ENCODE measurements at places on chromosomes 16 and 17.

DNA sequence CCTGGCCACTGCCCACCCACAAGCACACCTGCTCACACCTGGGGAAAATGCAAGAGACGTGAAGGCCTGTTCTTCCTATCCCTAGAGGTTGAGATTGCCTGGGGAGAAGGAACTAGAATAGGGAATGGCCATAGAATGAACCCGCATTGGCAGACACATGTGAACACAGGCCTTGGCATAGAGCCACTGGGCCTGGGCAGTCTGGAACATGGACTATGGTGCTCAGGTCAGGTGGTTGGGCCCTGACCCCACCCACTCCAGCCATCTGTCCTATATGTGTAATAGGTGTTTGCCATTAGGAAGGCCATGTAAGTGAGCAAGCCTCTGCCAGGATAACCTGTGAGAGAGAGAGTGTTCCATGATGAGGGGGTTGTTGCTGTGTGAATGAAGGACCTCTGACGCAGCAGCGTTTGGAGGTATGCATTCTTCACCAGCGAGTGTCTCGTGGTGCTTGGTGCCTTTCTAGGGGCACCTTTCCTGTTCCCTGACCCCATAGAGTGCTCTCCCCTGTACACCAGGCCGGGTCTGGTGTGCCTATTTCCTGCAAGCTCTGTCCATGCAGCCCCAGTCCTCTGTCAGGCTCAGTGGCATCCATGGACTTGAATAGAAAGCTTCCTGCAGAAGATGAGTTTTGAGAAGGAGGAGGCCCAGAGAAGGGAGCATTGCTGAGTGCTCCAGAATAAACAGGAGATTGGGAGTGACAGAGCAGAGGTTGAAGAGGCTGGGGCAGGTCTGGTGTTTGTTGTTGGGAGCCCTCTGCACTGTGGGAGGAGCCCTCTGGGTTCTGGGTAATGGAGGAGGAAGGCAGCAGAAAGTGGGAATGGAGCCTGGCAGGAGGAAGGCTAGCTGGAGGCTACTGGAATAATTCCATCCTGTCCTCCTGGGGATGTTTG lies 15.6 kb downstream of the CTRL start:
- no peak for DNase-seq

DNA sequence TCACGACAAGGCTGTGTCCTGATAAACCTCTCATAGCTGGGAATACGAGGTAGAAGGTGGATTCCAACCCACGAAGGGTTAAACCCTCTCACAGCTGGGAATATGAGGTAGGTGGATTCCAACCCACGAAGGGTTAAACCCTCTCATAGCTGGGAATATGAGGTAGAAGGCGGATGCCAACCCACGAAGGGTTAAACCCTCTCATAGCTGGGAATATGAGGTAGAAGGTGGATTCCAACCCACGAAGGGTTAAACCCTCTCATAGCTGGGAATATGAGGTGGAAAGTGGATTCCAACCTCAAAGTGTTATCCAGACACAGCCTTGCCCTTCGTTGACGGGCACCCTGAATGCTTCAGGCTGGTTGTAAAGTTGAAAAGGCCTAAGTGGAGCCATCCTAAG lies 31.0 kb downstream of the AXIN1 start:
- DNase-seq: no peak

- no peak for DNase-seq
These were observed 171.4 kb downstream of the IRX5 start for GRCh38 chr16:55102077-55102476.

GRCh38 chr17:17873450-17873991 lies 36.7 kb upstream of the SREBF1 start:
- no peak for DNase-seq

DNA sequence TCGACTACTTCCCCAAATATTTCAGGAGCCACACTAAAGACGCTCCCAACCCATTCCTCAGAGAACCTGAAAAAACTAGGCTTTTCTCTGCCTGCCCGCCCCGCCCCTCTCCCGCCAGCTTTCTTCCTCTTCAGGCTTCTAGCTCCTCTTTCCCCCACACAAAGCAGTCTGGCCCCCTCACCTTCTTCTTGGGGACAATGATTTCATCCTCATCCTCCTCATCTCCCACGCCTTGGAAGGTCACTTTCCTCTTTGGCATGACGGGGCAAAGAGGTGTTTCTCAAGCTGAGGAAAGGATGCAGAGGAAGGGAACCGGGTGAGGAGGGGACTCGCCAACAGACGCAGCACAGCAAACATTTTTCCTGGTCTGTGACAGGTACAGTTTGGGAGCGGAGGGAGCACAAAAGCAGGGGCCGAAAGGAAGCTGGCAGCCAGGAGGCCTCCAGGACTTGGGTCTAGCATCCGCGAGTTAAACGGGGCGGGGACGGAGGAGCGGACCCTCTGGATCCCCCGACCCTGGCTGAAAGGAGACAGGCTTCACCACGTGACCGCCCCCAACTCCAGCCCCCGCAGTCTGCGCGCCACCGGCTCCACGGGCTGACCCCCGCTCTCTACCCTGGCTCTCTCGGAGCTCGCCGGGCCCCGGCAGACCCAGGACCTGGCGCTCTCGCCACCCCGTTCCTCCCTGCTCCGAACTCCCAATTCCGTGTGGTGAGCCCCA lies 525 bp downstream of the CD2BP2 start:
- DNase-seq: no peak

DNA sequence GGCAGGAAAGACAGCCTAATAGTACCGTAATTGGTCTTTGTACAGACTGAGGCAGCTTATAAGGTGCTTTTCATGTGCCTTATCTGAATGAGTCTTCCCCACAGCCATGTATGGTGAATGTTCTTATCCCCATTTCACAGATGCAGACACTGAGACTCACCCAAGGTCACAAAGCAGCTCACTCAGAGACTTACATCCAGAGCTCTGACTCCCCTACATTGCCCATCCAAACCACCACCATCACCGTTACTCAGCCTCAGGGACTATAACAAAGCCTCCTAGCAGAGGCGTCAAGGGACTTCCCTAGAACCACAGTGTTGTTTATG lies 627 bp upstream of the GPR179 start:
- no peak for DNase-seq

GRCh38 chr17:55607731-55608341 lies 96.6 kb upstream of the SMIM36 start:
- DNase-seq: no peak

DNA sequence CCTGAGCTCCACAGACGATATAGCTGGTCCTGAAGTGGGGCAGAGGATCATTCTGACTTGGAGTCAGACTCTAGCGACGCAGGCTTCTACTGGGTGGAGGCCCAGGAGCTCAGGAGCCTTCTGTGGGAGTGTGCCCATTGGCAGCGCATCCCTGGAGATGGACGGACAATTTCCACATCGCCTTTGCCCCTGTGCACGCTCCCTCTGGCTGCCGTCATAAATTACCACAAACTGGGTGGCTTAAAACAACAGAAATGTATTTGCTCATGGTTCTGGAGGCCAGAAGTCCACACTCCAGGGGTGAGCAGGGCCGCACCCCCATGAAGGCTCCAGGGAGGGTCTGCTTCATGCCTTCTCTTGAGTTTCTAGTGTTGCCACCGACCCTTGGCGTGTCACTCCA lies 6.9 kb downstream of the CARD14 start:
- no peak for DNase-seq

GRCh38 chr17:41697122-41697962 lies 8.7 kb downstream of the EIF1 start:
- DNase-seq: no peak

- DNase-seq: no peak
These were observed 2.4 kb upstream of the SLC47A2 start for GRCh38 chr17:19718613-19719354.

DNA sequence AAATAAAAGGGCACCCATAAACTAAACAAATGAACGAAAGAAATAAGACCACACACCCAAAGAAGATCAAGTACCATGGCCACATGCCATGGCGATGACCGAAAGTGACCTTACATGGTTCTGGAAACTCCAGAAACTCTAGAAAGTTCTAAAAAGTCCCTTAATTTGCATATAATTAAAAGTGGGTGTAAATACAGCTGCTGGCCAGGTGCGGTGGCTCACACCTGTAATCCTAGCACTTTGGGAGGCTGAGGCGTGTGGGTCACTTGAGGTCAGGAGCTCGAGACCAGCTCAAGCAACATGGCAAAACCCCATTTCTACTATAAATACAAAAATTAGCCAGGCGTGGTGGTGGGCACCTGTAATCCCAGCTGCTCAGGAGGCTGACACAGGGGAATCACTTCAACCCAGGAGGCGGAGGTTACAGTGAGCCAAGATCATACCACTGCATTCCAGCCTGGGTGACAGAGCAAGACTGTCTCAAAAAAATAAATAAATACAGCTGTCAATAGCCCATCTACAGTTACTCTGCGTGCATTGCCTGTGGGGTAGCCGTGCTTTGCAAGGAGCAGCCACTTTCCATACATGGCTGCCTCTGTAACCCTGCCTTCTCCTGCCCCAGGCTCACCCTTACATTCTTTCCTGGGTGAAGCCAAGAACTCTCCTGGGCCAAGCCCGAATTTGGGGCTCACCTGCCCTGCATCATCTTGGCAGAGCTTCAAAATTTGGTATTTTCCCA lies 7.2 kb upstream of the ZNF778 start:
- no peak for DNase-seq

GRCh38 chr16:57167953-57168352 lies 17.9 kb downstream of the PSME3IP1 start:
- DNase-seq: no peak

GRCh38 chr17:76255801-76256429 lies 9.2 kb upstream of the UBALD2 start:
- DNase-seq: no peak

- no peak for DNase-seq
These were observed 19.8 kb downstream of the TAF1C start for GRCh38 chr16:84166796-84167695.

DNA sequence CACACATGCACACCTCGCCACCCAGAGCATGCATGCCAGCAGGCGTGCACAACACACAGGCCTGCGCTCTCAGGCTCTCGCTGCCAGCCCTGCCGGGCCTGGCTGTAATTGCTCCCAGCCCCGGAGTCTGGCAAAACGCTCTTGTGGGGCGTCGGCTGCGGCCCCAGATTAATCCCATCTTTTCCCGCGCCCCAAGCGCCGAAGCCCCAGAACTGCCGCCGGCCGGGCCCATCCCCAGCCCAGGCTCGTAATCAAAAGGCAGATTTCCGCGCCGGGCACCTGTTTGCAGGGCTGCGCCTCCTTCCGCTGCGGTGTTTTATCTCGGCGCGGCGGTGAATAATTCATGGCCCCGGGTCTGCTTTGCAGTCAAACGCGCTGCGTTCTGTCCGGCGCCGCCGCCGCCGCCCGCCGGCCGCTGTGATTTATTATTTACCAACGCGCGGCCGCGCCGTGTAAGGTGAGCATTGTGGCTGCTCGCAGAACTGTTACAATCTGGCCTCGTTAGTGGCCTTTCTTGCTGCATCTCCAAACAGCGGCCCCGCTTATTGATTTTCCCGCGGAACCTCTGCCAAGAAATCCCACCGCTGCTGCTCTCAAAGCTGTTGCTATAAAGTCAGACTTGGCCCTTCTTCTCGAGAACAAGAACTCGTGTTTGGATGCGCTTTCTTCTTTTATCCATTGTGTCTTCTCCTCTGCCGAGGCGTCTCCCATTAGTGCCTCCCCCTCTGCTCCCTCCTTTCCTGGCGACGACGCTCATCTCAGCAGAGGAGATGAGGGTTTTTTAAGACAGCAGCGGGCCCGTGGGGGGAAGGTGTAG lies 126.1 kb downstream of the IRX5 start:
- DNase-seq: no peak

DNA sequence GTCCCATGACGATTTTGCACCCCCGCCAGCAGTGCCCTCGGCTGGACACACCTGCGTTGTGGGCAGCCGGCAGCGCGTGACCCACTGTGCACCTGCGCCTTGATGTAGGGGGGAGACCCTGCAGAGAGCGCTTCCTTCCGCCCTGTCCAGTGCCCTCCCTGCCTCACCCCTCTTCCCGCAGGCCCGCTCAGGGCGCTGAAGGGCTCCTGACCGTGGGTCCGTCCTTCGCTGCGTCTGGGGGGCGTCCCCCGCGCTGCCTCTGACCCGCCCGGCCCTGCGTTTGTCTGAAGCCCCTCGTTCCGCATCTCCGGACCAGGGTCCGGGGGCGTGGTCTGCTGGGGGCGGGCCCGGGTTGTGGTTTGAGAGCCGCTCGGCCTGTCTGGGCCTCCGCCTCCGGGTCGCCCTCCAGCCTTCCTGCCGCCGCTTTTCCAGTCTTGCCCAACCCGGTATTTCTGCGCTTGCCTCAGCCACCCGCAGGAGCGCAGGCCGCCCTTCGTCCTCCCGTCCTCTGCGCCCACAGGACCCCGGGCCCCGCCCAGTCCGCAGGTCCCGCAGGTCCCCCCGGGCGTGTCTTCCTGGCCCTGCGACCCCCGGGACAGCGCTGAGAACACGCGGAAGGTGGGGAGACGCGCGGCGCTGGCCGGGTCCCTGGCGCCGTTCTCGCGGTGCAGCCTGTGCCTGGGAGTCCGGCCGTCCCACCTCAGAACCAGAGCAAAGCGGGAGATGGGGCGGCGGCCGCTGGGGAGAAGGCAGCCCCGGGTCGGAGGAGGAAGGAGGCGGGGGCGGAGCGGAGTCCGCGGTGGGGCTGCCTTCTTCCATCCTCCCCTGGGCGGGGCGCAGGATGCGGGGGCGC lies 4.0 kb upstream of the IL17C start:
- no peak for DNase-seq

GRCh38 chr17:38428112-38428642 lies at the start of gene ARHGAP23:
Gene ARHGAP23 (plus strand): TSS chr17:38428464. CDS start chr17:38428486, 22 bp downstream.
- no peak for DNase-seq

- peak; percentile 62 for DNase-seq
These were observed 6.8 kb downstream of the KIFC3 start for GRCh38 chr16:57795431-57795878.

DNA sequence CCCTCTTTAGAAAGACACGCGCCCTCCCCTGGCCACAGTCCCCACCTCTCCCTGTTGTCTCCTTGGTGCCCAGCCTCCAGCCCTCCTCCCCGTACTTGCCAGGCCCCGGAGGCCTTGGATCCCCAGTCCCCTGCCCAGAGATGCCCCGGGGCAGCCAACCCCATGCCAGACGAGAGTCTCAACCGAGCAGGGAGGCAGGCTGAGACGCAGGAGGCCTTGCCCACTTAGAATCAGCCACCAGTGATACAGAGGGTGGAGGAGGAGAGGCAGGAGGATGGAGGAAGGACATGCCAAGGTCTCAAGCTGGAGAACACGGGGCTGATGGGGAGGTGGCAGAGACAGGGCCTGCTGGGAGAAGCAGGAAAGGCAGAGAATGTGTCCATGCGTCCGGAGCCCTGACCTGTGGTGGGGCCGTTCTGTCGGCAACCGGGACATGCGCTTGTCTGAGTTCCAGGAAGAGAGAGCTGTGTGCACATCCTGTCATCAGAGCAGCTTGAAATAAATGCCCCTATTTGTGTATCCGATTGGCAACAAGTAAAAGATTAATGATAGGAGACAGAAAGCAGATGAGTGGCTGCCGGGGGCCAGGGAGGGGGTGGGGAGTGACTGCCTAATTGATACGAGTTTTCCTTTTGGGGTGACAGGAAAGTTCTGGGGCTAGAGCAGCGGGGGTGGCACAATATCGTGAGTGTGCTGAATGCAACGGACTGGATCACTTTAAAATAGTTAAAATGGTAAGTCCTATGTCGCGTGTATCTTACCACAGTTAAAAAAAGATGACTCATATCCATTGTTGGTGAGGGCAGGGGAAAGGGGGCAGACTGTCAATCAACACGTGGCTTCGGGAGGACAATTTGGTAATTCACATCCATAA lies 44.7 kb upstream of the MEAK7 start:
- DNase-seq: no peak

GRCh38 chr16:51407921-51408320 lies 256.9 kb upstream of the SALL1 start:
- no peak for DNase-seq

- no peak for DNase-seq
These were observed 78.9 kb upstream of the EEF2KMT start for GRCh38 chr16:5176505-5176904.

All from epithelial cell of prostate (primary cell).